AG10803 (cell line): ENCODE measurements at places on chromosomes 13 and 19.

DNA sequence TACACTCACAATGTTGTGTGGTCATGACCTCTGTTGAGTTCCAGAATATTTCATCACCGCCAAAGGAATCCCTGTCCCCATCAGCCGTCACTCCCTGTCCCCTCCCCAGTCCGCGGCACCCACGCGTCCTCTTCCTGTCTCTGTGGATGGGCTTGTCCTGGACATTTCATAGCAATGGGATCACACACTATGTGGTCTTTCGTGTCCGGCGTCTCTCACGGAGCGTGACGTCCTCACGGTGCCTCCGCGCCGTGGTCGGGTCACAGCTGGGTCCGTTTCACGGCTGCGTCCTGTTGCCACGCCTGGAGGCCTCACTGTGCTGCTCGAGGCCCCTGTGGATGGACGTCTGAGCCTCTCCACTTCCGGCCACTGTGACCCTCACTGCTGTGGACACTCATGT lies 6.6 kb downstream of the AZU1 start:
- no peak for DNase-seq

DNA sequence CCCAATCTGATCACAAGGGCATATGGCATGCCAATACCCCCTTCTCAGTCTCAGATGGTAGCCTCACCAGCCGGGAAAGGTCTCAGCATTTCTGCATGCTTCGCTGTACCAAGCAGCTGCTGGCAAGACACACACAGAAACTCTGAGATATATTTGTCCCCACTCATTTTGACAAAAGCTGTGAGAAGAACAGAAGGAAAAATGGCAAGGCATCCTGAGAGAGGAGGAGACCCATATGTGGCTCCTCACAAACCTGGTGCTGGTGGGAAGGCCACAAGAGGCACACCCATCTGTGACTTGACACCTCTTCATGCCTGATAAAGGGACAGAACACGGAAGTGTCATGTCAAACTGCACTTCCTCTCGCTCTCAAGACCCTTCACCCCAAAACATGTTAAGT lies 36.7 kb upstream of the DOCK9 start:
- no peak for DNase-seq

DNA sequence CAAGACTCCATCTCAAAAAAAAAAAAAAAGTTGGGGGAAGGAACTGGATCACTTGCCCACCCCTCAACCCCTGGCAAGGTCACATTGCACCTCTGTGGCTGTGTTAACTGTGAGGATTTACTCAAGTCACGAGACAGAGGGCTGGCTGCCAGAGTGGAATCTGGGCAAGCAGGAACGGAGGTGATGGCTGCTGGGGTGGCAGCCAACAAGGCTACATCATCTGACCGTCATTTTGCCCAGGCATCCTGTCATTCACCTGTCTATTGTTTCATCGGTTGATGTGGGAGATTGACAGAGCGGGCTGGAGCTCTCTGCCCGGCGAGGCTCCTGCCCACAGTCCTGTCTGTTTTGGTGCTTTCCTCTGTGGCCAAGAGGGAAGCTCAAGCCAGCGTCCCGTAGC lies 75.7 kb downstream of the DPF1 start:
- DNase-seq: no peak

- DNase-seq: no peak
Observed at GRCh38 chr13:84902243-84902642, 897.0 kb downstream of the SLITRK6 start.

DNA sequence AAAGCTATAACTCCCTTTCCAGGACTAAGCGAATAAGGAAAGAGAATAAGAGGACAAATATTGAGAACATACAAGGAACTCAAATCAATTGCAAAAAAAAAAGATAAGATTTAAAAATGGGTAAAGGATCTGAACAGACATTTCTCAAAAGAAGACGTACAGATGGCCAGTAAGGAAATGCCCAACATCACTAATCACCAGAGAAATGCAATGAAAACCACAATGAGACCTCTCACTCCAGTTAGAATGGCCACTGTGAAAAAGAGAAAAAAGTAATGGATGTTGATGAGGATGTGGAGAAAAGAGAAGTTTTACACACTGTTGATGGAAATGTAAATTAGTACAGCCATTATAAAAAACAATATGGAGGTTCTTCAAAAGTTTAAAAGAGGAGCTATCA lies 63.8 kb downstream of the VWA8 start:
- no peak for DNase-seq
